ENCODE measurements at places on chromosomes 16 and 17.
A peak's percentile ranks its signal among the peaks of the same experiment; 100 is the strongest.

DNA sequence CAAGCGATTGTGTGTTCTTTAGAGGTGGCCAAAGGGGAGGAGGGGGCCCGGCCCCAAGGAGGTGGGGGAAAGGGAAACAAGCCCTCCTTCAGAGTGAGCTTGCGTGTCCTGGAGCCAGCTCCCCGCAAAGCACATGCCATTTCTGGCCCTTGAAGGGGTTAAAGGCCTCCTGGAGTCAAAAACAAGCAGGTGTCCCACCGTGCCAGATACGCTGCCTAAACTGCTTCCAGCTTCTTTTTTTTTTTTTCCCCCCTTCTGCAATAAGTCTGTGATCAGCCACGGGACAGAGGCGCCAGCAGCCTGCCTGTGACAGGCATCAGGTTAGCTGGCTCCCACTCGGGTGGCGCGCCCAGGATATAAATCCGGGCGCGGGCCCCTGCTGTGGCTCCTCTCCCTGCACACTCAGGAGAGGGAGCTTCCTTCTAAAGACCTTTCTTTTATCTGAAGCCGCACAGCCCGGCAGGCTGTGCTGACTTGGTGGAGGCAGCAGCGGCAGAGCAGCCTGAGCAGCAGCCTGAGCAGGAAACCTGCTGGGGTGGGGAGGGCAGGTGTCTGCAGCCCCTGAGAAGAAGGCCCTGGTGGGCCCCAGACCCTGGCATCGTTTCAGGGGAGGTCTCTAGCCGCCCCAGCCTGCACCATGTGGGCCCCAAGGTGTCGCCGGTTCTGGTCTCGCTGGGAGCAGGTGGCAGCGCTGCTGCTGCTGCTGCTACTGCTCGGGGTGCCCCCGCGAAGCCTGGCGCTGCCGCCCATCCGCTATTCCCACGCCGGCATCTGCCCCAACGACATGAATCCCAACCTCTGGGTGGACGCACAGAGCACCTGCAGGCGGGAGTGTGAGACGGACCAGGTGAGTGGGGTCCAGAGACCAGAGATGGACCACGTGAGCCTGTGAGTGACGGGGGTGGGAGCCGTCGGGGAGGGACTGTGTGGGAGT, at the start of gene WFIKKN2:
WFIKKN2 (plus strand) TSS at position 286 of the 934 bp plus-strand sequence; CDS start at position 638, 352 bp downstream.
- DNase-seq, result no peak

GRCh38 chr16:66374176-66374575, 7.7 kb downstream of the CDH5 start:
- DNase-seq, result no peak

- no peak for DNase-seq
Observed at GRCh38 chr17:53722407-53722806, 100.3 kb upstream of the KIF2B start.

DNA sequence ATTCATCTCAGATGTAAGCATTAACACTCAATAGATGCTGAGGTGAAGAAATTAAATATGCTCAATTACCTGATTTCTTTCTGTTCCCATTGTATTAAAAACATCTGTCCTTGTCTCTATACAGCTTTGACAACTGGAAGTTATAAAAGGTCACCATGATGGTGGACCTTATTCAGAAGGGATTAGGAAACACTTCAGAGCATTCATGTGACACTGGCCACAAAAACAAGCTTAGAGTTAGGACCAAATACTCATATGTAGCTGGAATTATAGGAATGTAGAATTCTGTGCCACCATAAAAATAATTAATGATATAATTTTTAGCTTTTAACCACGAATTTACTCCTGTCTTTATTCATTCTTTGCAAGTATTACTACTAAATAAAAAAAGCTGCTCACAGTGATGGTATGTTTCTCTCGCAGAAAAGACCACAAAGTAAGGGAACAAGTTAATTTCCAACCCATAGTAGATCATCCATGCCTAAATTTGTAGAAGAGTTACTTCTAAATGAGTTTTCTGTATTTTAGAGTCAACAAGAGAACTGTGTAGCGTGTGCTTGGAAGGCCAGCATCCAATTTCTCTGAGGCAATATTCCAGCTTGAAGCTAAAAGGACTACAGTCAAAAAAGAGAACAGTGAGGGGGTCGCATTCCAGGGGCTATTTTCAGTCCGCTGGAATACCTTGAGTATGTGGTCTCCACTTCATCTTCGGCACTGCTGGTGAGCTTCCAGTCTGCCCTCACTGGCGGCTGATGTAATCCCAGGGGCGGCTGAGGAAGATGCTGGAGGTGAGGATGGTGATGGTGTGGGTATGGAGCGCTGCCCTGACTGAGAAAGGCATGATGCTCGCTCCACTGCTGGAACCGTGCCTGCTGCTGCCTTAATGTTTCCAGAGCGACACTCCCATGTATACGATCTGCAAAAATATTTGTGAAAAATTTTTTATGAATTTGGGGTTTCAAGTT, 63.7 kb downstream of the CACNG1 start:
- no peak for DNase-seq

DNA sequence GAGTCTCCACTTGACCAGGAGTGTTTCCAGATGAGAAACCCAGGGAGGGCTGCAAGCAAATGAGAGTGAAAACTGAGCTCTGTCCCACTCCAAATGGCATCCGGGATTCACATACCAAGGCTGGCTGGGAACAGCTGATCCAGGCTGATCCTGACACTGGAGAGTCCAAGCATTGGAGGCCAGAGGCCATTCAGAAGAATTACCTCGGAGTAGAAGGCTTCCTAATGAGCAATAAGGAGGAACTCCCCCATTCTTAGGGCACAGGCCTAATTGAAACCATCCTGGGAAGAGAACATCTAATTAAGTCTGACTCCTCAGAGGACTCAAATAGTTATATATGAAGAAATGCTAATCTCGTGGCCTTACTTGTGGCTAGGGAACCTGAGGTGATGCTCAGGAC, 142.8 kb downstream of the PRKCA start:
- DNase-seq, result no peak

- DNase-seq, result no peak
Observed at GRCh38 chr17:79483842-79484241, 127.0 kb downstream of the RBFOX3 start.

DNA sequence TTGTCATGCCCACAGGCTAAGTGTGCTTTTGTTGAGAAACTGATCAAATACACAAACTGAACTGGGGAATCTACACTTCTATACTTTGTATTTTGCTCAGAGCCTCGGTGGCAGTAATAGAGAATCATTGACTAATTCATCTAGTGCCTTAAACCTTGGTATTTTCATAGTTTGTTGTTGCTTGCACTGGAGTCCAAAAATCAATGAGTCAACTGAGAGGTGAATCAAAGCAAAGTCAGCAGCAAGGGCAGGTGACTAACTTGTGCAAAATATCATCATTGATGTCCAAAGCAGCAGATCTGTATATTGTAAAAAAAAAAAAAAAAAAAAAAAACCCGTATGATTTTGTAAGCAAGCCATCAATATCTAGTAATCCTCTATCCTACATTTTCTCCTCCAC, 296.4 kb downstream of the MAP2K6 start:
- no peak for DNase-seq

GRCh38 chr16:4306470-4307214, 9.2 kb upstream of the GLIS2 start:
- peak; percentile 97 for DNase-seq

DNA sequence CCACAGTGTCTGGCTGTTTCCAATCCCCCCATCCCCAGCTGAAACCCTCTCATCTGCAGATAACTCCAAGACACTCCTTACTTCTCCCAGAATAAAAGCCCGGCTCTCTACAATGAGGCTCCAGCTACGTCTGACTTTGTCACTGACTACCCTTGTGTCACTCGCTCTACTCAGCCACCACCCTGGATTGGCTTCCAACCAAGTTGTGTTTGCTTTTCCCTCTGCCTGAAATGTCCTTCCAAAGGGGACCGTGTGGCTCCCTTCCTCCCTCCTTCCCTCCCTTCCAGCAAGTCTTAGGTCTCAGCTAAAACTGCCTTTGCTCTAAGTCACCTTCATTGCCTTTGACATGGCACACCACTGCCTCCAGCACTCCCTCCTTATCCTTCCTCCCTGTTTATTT, 42.8 kb downstream of the CDH1 start:
- DNase-seq, result no peak

DNA sequence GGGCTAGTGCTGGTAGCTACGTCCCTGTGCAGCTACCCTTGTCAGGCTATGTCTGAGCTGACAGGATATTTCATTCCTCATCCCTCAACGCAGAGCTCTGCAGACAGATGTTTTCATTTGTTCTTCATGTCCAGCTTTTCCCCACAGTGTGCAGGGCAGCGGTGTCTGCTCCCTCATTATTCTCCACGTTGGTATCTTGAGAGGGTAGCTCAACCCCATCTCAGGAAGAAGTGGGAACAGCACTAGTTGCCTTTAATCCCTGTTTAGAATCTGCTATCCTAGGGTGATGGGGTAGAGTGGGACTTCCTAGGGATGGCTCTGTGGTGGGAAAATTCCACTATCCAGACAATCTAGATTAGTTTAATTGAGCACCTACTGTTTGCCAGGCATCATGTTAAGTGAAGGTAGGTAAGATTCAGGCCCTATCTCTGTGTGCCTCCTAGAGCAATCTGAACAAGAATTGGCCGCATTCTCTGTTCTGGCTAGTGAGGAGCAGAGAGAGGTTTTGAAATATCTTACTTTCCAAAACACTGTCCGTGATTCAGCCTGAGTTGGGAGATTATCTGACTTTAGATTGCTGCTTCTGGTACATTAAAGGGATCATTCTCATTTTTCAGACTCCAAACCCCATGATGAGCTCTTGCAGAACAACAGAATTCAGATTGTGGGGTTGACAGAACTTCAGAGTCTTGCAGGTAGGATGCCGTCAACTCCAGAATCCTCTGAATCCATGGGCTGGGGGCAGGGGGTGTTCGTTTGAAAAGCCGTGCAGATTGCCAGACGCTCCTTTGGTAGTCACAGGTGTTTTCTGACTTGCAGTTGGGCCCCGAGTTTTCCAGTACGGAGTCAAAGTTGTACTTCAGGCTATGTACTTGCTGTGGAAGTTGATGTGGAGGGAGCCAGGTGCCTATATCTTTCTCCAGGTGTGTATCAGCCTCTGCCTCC, 963 bp downstream of the ALG1 start:
- DNase-seq, result no peak

GRCh38 chr17:63279498-63280230, 166.4 kb downstream of the CYB561 start:
- no peak for DNase-seq

DNA sequence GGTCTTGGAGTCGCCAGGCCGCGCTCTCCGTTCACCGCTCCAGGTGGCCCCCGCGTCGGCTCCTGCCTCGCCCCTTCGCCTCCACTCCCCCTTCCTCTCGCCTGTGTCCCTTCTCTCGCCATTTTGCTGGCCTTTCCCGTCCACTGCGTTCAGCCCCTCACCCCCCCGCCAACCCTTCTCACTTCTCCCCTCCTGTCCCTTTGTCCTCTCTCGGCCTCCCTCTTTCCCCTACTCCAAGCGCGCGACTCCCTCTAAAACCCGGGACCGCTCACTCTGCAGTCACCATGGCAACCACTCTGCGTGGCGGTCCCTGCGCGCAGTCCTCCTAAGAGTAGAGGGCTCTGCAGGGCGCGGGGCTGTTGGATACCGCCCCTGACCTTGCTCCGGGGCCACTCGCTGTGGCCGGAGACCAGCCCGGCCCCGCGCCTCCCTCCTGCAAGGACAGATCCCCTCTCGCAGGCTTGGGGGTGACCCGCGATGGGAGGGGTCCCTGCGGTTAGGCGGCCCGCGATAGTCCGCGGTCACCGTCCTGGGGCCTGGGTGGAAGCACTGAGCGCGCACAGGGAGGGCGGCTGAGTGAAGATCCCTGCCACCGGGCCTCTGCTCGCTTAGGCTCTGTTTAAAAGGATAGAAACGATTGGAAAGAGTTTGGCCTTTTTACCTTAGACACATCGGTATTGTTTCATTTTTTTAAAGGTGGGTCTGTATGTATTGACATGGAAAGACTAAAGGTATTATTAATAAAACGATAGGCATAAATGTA, 454 bp downstream of the CCDC40 start:
- peak; percentile 89 for DNase-seq

DNA sequence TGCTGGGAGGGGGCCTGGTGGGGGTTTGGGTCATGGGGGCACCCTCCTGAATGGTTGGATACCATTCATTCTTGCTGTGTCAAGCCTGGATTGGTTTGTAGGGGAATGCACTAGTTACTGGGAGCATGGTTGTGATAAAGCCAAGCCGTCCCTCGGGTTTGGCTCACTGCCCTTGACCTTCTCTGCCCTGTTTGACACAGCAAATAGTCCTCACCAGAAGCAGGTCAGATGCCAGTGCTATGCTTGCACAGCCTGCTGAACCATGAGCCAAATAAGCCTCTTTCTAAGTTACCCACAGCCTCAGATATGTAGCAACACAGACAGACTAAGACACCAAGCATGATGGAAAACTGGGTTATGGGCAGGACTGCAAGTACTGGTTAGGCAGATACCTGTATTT, 14.6 kb downstream of the ZNF778 start:
- DNase-seq, result no peak

DNA sequence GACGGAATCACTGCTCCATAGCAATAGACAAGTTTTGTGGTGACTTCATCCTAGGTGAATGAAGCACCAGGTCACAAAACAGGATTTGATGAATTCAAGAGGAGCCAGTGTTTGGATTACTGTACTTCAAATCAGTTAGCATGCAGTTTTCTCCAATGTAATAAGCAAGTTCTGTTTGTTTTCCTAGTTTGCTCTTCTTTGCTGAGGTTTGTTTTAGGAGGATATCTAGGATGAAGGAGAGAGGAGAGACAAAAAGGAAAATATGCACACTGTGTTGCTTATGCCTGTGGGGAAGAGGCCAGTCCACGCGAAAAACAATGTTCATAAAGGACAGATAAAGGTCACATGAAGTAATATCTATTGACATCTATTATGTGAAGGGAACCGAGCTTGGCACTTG, 9.0 kb downstream of the KRT37 start:
- no peak for DNase-seq

Data from NCI-H524 (cell line).